ENCODE measurements at places on chromosomes 5 and 9.
A peak's percentile ranks its signal among the peaks of the same experiment; 100 is the strongest.

GRCh38 chr9:3962971-3963642 is 336.8 kb downstream of the GLIS3 start:
- no peak for DNase-seq

DNA sequence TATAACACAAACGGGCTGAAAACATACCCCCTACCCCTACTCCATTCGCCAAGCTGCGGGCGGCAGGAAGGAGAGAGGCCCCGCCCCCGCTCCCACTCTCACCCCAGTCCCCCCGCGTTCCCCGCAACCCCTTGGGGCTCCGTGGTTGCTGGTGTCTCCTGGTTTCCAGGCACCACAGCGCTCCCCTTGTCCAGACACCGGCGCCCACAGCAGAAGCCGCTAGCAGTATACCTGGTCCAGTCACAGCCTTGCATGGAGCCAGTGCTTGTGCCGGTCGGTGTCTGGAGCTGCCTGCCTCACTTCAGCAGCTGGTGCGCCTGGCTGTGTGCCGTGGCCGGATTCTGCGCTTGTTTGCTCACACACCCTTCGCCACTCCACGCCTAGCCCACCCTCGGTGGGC is 240.5 kb upstream of the DAB2 start:
- DNase-seq, result no peak

- DNase-seq, result no peak
Measured at GRCh38 chr9:125150349-125151245, 7.3 kb upstream of the SCAI start.

- peak; percentile 75 for DNase-seq
Measured at GRCh38 chr9:8401961-8402705, 602.6 kb upstream of the DMAC1 start.

GRCh38 chr9:134861595-134862334 is 18.8 kb upstream of the FCN2 start:
- no peak for DNase-seq

DNA sequence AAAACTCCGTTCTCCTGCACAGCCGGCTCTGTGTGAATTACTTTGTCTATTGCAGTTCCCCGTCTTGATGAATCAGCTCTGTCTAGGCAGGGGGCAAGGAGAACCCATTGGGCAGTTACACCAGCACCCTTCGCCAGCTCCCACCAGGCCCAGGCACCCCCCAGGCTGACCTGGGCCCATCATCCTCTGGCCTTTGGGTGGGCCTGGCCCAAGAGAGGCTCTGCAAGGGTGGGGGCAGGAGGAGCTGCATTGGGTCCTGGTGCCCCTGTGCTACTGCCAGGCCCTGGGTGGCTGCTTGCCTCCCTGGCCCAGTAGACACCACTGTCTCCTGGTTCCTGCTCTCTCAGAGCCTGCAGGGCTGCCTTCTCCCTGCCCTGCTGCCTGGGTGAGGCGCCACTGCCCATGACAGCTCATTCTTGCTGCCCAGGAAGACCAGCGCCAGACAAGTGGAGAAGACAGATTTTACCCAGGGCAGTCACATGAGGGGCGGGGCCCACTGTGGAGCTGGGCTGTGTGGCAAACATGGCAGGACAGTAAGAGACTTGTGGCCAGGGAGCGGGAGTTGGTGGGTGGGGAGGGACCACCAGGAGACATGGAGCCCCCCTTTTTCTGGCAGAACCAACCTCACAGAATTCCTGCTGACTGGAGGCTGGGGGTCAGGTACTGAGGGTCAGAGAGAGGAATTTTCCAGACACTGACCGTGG is 67.2 kb downstream of the MRPL36 start:
- no peak for DNase-seq

DNA sequence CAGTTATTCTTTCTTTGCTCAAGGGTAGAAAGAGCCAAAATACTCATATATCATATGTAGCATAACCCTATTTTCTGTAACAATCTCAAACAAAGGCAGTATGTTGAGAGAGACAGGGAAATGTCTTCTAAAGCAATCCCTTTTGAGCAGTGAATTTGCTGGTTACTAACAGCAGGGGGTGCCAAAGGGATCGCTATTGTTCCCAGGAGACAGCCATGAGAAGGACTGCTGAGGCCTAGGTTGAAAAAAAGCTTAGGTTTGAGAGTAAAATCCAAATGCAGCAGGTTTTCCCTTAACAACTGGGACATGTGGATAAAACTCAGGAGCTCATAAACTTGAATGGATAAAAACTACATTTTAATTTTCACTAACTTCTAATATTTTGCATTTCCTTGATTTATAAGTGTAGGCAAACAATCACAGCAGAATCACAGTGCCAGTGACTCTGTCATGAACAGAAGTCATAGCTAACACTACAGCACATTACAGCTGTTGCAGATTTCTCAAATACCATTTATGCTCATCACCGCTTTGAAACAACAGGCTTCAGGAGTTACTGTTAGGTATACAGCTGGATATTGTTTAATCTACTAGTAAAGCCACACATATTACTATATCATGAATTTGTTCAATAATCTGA is 148.4 kb downstream of the MAPKAP1 start:
- peak; percentile 69 for DNase-seq

GRCh38 chr9:28976684-28977083 is 1403.4 kb upstream of the C9orf72 start:
- no peak for DNase-seq

DNA sequence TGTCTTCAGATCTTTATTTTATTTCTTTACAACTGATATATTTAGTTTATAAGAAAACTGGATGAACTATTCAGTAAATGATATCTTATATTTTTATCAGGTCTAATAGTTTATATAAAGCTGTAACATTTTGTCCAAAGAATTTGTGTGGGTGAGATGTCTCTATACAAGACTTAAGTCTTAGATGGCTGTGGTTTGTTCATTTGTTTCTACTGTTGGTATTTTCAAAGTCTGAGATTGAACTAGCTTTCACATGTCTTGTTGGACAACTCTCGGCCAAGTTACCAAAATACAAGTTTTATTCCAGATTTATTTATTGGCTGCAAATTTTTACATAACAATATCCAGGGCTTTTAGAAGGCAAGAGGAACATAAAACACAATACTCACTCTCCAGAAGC is 286.0 kb downstream of the NR2F1-AS1 start:
- DNase-seq, result no peak

DNA sequence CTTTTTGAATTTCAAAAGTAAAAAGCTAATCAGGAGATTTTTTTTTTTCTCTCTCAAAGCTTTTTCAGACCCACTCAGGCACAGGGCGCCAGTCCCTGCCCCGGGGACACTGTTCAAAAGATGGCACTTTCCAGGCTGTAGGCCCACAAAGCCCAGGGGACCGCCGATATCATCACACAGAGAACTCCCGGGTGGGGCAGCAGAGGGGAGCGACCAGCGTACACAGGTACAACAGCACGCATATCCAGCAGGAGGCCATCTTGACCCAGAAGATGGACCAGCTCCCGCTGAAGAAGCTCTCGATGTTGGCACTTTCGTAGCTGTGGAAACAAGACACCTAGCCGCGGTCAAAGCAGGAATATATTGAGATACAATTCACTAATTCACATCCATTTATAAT is 108.3 kb downstream of the THBS4 start:
- no peak for DNase-seq

- no peak for DNase-seq
Measured at GRCh38 chr9:74921737-74922136, 31.0 kb downstream of the C9orf40 start.

- DNase-seq, result no peak
Measured at GRCh38 chr5:53378190-53378589, 102.2 kb upstream of the FST start.

GRCh38 chr9:72527801-72528195 is 6.4 kb downstream of the TMC1 start:
- no peak for DNase-seq

GRCh38 chr5:172137046-172137445 is 51.0 kb downstream of the STK10 start:
- no peak for DNase-seq

DNA sequence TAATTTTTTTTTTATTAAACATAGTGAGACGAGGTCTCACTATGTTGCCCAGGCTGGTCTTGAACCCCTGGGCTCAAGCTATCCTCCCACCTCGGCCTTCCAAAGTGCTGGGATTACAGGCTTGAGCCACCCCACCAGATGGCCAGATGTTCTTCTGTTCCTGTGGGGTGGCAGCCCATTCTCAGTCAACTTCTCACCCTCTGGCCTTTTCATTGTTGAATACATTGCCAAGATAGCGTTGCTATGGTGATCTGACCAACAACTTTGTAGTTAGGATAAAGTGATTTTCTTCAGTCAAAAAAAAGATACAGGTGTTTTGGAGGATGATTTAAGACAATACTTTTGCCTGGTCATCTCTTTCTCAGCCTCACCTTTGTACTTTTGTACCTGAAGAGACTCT is 109.1 kb downstream of the EGFLAM start:
- DNase-seq, result no peak

GRCh38 chr5:108925073-108925472 is 177.4 kb downstream of the FER start:
- no peak for DNase-seq

GRCh38 chr9:110999379-110999778 is 38.9 kb downstream of the LPAR1 start:
- DNase-seq, result no peak

GRCh38 chr5:69270840-69271239 is 36.2 kb downstream of the CDK7 start:
- DNase-seq, result no peak

- DNase-seq, result no peak
Measured at GRCh38 chr5:133259199-133259997, 207.6 kb downstream of the HSPA4 start.

- DNase-seq, result no peak
Measured at GRCh38 chr5:158026304-158027031, 167.5 kb upstream of the CLINT1 start.

GRCh38 chr5:35281613-35282012 is 51.3 kb upstream of the PRLR start:
- no peak for DNase-seq

- no peak for DNase-seq
Measured at GRCh38 chr5:32390819-32391591, 53.5 kb downstream of the ZFR start.

DNA sequence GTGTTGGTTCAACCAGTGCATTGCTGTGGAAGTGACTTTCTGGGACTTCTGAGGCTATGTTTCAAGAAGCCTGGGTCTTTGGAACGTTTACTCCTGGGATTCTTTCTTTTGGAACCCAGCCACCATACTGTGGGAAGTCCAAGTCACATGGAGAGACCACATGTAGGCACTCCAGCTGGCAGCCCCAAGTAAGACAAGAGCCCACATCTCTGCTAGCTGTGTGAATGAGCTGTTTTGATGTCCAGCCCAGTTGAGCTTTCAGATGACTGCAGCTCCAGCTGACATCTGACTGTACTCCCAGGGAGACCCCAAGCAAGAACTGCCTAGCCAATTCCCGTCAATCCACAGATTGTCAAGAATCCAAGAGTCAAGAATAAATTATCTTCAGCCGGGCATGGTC is 60.1 kb upstream of the SPATA31D4 start:
- no peak for DNase-seq

DNA sequence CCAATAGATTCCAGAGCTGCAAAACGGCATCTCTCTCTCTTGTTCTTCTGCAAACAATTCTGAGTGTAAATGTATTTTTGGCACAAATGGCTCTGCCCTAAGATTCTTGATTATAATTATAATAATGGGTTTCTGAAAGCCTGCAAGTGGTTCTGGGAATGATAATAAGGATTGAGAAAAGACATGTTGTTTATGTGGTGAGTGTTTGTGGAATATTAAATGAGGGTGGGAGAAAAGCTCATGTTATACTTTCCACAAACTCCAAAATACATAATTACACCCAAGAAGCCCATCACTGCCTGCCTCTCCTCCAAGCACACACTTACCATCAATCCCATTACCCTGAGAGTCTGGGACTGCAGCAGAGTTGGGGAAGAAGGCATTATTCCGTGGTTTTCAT is 460.0 kb upstream of the BRINP1 start:
- DNase-seq, result no peak

DNA sequence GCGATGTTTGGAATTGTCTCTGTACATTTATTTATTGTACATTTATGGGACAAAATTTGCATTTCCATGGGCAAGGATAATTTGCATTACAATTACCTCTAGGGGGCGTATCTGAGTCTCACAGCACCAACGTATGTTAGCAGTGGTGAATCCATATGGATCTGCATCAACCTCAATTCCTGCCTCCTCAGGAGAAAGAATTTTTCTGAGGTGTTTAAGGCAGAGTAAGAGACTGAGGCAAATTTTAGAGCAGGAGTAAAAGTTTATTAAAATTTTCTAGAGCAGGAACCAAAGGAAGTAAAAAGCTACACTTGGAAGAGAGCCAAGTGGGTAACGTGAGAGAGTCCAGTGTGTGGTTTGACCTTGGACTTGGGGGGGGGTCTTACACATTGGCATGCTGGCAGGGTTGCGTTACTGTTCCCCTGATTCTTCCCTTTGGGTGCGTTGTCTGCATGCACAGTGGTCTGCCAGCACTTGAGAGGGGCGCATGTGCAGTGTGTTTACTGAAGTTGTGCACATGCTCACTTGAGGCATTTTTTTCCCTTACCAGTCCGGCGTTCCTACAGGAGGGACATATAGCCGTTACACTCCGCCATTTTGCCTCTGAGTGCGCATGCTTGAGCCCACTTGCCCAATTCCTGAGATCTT is 21.0 kb upstream of the RAB14 start:
- DNase-seq, result no peak

- DNase-seq, result no peak
Measured at GRCh38 chr9:78573205-78573604, 276.3 kb downstream of the PSAT1 start.

- DNase-seq, result no peak
Measured at GRCh38 chr9:79698967-79699366, 127.2 kb downstream of the TLE4 start.

- no peak for DNase-seq
Measured at GRCh38 chr5:136020383-136021015, 8.3 kb upstream of the TGFBI start.

DNA sequence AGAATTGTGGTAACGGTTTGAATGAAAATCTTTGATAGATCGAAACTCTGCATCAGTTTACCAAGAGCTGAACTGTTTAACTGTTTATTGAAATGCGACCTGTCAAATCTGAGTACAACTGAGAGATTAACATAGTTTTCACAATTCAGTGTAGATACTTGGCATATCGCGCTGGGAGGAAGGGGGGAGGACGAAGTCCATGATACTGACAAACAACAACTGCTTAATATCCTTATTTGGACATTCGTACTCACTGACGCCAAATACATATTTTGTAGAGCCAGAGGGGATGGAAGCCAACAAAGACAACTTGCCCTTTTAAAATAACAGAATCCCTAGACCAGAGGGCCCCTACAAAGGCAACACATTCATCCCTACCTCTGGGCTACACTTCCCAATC is 93.2 kb downstream of the GLIS3 start:
- no peak for DNase-seq

DNA sequence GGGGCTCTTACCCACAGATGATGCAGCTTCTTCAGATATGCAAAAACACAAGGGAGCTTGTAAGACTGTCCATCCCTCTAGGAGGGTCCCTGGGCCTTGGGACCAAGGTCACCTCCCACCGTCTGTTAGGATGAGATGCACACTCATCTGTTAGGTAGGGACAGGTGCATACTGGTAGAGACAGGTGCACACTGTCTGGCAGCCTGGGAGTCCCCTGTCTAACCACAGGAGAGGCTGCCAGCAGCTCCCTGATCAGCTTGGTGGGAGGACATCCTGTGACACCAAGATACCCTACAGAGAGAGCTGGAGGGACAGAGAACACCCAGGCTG is 13.2 kb downstream of the TSPAN17 start:
- DNase-seq, result no peak

- DNase-seq, result no peak
Measured at GRCh38 chr5:16886366-16886736, 49.7 kb downstream of the MYO10 start.
